GM13976 (cell line): ENCODE measurements at places on chromosomes 11 and 22.

DNA sequence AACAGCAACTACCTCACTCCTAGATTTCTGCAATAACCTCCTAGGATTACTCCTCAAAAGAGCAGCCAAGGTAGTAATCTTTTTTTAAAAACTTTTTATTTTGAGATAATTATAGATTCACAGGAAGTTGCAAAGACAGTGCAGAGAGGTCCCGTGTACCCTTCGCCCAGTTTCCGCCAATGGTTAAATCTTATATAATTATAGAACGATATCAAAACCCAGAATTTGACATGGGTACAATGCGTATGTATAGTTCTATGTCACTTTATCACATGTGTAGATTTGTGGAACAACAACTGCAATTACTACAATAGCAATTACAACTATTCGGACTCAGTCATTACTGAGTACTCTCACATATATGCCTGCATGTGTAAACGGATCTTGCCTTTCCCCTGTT lies 94.8 kb upstream of the APOA1 start:
- DNase-seq: no peak

GRCh38 chr11:71185411-71185810 lies 67.0 kb downstream of the SHANK2 start:
- DNase-seq: no peak

- DNase-seq: no peak
Measured at GRCh38 chr22:19580291-19580890, 56.2 kb upstream of the CLDN5 start.

GRCh38 chr11:69439127-69439526 lies 42.3 kb upstream of the LINC01488 start:
- no peak for DNase-seq

DNA sequence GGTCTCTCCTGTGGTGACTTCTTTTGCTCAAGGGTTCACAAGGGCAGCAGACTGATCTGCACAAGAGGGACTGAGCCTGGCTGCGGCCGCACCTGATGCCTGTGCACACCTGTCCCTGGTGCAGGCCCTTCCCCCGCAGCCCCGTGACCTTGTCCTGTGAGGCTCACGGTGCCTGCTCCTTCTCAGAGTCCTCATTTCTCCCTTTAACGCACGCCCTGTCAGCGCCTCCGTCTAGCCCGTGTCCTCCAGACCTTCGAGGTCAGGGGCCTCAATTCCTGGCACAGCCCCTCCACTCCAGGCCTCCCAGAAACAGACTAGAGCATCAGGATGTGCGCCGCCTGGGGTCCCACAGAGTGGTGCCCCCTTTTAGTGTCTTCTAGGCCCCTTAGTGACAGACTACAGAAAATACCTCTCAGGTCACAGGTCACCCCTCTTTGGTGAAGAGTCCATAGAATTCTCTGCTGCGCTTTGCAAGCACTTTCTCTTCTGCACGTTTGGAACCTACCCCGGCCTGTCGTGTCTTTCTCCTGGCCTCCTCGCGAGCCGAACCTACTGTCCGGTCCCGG lies 1.0 kb upstream of the DRD4 start:
- no peak for DNase-seq
